ENCODE measurements at places on chromosomes 2 and 18.
A peak's percentile ranks its signal among the peaks of the same experiment; 100 is the strongest.

GRCh38 chr2:54770676-54771075 is 47.2 kb downstream of the EML6 start:
- no peaks in the 10 kb centered on the region for H3K27me3 ChIP-seq
- peaks cover 3% of the 10 kb centered on the region for H3K4me1 ChIP-seq
- no peak for DNase-seq
- H3K4me3 ChIP-seq, result no peak overlapping the region
- no peak overlapping the region for H3K27ac ChIP-seq

DNA sequence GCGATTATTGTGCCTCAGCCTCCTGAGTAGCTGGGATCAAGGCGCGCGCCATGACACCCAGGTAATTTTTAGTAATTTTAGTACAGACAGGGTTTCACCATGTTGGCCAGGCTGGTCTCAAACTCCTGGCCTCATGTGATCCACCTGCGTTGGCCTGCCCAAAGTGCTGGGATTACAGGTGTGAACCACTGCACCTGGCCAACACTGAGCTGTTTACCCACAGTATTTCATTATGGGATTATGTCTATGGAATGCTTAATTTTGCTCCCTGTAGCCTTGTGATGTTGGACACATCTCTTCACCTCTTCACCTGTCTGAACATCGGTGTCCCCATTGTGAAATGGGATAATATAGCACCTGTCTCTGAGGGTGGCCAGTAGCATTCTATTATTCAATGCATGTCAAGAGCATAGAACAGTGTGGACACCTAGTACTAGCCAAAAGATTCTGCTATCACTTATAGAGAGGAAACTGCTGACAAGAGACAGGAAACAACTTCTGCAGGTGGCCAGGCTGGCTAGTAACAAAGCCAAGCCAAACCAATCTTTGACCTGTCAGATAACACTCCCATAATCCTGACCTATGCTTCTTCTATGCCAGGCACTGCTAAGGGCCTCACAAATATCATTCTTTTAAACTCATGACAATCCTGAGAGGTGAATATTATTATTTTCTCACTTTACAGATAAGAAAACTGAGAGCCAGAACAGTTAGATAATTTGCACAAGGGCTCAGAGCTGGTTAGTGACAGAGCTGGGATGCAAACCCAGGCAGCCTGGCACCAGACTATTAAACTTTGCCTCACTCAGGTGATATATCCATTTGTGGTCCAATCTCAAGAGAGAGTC is 29.4 kb upstream of the REEP1 start:
- DNase-seq, result no peak
- peaks cover 5% of the 10 kb centered on the region for H3K4me1 ChIP-seq
- H3K27me3 ChIP-seq, result peaks cover 14% of the 10 kb centered on the region
- no peaks in the 10 kb centered on the region for H3K36me3 ChIP-seq
- H3K4me3 ChIP-seq, result no peak overlapping the region

GRCh38 chr18:3002732-3003131 is 10.2 kb downstream of the LPIN2 start:
- peak overlapping the region; percentile 17 for H3K27ac ChIP-seq
- peaks cover 63% of the 10 kb centered on the region for H3K36me3 ChIP-seq
- no peaks in the 10 kb centered on the region for H3K27me3 ChIP-seq
- no peak for DNase-seq
- H3K4me1 ChIP-seq, result peaks cover 21% of the 10 kb centered on the region

DNA sequence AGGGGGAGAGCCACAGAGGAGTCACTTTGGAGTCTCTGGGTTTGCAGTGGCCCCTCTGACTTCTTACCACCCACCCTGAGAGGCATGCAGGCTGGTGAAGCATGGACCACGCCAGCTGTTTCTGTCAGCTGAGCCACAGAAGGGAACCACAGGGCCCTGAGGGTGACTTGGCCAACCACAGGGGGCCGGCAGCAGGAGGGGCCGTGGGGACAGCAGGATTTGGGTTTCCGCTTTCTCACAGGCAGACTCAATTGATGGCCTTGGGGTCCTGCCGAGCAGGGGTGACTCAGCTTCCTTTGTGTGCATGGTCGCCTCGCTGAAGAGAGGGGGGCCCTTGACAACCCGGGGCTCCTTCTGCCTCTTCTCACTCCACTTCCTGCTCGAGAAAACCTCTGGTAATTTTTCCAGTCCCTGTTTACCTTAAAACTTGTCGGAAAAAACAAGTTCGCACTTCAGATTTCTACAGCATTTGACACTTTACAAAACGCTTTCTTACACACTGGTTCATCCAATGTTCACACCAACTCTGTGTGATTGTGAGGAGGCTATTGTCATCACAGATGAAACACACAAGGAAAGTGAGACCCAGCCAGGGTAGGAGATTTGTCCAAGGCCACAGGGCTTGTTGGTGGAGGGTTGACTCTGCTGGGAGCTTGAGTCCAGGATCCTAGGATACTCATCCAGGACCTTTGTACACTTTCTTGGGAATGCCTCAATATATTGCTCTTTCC is 311.2 kb downstream of the LPIN1 start:
- peaks cover 20% of the 10 kb centered on the region for H3K4me1 ChIP-seq
- H3K36me3 ChIP-seq, result no peaks in the 10 kb centered on the region
- DNase-seq, result no peak
- H3K4me3 ChIP-seq, result no peak overlapping the region

GRCh38 chr2:135230150-135230549 is 178.1 kb downstream of the RAB3GAP1 start:
- H3K27me3 ChIP-seq, result no peaks in the 10 kb centered on the region
- DNase-seq, result no peak
- peaks cover 13% of the 10 kb centered on the region for H3K36me3 ChIP-seq

DNA sequence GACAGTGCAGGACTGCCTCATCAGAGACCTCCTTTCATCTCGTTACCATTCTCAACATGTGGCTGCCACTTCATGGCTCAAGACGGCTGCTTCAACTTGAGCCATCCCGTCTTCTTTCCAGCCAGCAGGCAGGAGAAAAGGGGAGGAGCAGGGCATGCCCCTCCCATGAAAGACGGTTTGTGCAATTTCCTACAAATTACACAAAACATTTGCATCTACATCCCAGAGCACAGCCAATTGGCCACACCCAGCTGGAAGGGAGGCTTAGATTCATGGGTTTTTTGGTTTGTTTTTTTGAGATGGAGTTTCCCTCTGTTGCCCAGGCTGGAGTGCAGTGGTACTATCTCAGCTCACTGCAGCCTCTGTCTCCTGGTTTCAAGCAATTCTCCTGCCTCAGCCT is 11.8 kb downstream of the UCN start:
- no peak overlapping the region for H3K27ac ChIP-seq
- no peak overlapping the region for H3K4me3 ChIP-seq
- DNase-seq, result no peak
- H3K27me3 ChIP-seq, result peaks cover 21% of the 10 kb centered on the region

All from mesothelial cell of epicardium (in vitro differentiated cells).